Uterus (tissue), 4 donors: ENCODE measurements at places on chromosomes 4 and X. TPM values are rescaled to one million over a fixed set of nuclear protein-coding genes. Genes with fewer than 3 reads are reported as not detected.

DNA sequence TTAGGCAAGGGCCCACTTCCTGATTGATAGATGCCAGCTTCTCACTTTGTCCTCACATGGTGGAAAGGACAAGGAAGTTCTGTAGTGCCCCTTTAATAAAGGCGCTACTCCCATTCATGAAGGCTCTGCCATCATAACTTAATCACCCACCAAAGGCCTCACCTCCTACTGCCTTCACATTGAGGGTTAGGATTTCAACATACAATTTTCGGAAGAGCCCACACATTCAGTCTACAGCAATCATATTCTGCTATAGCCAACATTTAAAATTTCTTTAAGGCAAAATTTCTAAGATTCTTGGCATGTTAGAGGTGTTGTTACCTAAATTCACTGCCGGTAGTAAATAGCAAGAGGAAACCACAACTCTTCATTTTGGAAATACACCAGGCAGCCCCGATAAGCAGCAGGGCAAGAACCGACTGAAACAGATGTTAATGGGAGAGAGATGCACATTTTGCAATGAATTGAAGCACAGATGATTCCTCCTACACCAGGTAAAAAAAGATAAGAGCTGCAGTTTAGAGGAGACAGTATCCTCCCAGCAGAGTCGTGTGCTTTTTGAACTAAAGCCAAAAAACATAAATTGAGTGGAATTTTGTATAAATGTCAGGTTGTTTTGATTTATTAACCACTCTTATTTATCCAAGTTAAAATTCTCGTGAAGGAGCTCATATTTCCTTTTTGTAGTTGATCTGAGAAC is 594.9 kb downstream of the KCTD8 start:
- no peak overlapping the region for H3K27ac ChIP-seq
- no peaks in the 10 kb centered on the region for H3K36me3 ChIP-seq
- no peak overlapping the region for H3K4me3 ChIP-seq

DNA sequence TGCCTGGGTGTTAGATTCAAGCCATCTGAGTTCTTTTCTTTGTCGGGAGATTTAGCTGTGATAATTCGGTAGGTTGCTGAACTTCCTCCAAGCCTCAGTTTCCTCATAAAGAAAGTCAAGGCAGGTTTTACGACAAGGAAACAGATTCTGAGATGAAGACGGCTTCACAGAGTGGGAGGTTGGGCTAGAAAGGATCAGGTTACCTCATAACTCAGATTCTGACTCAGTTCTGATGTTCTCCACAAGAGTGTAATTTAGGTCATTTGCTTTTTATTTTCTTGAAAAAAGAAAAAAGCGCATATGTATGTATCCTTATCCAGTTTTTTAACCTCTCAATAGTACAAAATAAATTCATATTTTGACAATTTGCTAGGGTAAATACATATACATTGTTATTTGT is 47.2 kb upstream of the ELOVL6 start:
- H3K4me1 ChIP-seq, result no peaks in the 10 kb centered on the region
- no peak for DNase-seq
- H3K27me3 ChIP-seq, result no peaks in the 10 kb centered on the region

DNA sequence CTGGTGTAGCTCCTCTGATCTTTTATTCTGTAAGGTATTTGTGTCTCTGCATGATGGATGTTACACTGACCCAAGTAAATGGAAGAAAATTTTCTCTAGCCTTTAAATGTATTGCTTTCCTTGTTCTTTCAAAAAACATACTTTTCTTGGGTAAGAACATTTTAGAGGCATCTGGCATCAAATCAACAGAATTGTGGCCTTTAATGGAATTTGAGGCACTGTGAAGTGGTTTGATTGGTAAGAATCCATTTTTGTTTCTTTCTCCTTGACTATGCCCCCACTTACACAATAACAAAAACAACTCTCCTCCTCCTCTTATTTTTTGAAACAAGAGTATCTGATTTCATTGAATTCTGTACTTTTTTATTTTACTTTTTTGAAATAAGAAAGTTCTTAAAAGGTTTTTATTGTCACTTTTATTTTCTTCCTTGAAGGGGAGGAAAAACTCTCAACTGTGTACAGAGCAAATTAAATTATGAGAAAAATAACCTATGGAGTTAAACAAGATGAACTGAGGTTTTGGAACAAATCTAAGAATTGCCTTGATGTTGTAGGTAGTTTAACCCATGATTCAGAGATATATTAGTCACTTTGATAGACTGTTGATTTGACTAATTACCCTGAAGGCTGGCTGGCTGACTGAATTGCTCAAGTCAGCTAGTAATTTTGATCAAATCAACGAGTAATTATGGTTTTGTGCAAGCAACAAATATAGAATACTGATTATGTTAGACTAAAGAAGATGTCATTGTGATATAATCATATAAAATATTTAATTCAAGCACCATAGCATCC is 146.4 kb downstream of the FHIP1A start:
- H3K27ac ChIP-seq, result no peak overlapping the region
- DNase-seq, result no peak
- H3K36me3 ChIP-seq, result no peaks in the 10 kb centered on the region
- H3K4me3 ChIP-seq, result no peak overlapping the region
- H3K27me3 ChIP-seq, result no peaks in the 10 kb centered on the region
- H3K4me1 ChIP-seq, result no peaks in the 10 kb centered on the region

- H3K4me1 ChIP-seq, result no peaks in the 10 kb centered on the region
- peak overlapping the region; percentile 65 for H3K27ac ChIP-seq
- no peaks in the 10 kb centered on the region for H3K27me3 ChIP-seq
These were observed 574.8 kb upstream of the DIPK2B start for GRCh38 chrX:45775468-45775867.

- DNase-seq, result no peak
- no peaks in the 10 kb centered on the region for H3K36me3 ChIP-seq
- no peaks in the 10 kb centered on the region for H3K27me3 ChIP-seq
- no peaks in the 10 kb centered on the region for H3K4me1 ChIP-seq
- no peak overlapping the region for H3K27ac ChIP-seq
These were observed 645.9 kb upstream of the INTU start for GRCh38 chr4:126986828-126987227.

DNA sequence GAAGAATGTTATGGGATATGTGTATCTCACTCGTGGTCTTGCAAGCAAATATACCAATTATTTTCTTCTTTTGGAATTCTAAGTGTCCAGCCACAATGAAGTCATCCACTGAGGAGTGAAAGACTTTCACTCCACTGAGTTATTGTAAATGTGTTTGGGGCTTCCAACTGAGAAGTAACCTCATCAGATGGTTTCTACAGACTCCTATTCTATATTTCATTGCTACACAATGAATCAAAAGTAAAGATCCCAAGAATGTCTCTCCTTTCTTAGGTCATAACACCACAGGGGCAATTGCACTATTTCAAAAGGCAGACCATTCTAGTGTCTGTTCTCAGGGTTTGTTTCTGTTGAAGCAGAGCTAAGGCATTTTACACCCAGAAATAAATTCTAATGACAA is 12.3 kb upstream of the VCX2 start:
- no peak overlapping the region for H3K27ac ChIP-seq
- no peak for DNase-seq
- no peaks in the 10 kb centered on the region for H3K4me1 ChIP-seq
- H3K27me3 ChIP-seq, result no peaks in the 10 kb centered on the region

GRCh38 chr4:41644288-41644914 is 104.1 kb downstream of the PHOX2B start:
- no peaks in the 10 kb centered on the region for H3K27me3 ChIP-seq
- H3K4me3 ChIP-seq, result no peak overlapping the region
- H3K36me3 ChIP-seq, result no peaks in the 10 kb centered on the region
- no peaks in the 10 kb centered on the region for H3K4me1 ChIP-seq

PLP1 gene
- total RNA-seq, result 1.3 TPM

DNA sequence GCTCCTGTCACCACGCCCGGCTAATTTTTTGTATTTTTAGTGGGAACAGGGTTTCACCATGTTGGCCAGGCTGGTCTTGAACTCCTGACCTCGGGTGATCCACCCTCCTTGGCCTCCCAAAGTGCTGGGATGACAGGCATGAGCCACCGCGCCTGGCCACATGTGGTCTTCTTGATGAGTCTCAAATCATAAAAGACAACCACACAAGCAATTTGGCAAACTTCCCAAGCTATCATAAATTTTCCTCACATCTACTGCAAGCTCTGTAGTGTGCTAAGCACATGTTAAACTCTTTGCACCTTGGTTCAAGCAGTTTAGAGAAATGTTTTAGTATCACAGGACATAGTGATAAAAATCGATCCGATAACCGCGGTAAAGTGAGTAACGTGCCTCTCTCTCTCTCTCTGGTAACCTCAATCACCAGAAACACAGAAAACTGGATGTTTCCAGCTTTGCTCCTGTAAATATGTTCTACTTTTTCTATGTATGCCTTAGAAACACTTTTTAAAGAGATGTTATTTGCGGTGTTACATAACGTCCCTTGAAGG is 256.8 kb downstream of the DHRSX start:
- H3K4me1 ChIP-seq, result no peaks in the 10 kb centered on the region
- H3K36me3 ChIP-seq, result no peaks in the 10 kb centered on the region
- no peak overlapping the region for H3K27ac ChIP-seq

DNA sequence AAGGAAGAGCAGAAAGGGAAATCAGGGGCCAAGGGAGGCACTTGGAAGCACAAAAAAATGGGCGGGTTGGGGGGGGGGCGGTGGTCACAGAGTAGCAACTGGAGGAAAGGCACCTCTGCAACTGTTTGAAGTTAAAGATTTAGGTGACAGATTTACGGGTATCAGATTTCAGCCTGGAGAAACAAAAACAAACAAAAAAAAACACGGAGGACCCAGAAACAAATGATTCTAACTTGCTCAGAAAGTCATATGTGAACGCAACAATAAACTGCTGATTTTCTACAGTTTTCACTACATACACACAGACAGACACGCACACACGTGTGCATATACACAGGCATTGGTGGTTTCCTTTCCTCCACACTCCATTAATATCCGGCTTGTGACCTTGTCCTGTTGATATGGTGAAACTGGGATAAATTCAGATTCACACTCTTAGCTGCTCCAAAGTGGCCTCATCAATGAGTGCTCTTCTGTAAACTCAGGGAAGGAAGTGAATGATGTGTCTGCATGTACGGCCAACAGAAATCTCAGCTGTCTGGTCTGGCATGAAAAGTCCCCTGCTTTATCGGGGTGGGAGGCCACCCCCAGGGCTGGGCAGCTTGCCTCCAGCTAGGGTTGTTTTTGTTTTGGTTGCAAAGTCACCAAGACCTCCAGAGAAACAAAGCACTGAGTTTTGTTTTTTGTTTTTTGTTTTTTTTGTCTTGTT is 54.3 kb downstream of the CHST7 start:
- no peak overlapping the region for H3K4me3 ChIP-seq
- no peaks in the 10 kb centered on the region for H3K27me3 ChIP-seq
- no peak for DNase-seq
- no peaks in the 10 kb centered on the region for H3K36me3 ChIP-seq
- H3K4me1 ChIP-seq, result no peaks in the 10 kb centered on the region

TRO gene
- 25.6 TPM for total RNA-seq

DNA sequence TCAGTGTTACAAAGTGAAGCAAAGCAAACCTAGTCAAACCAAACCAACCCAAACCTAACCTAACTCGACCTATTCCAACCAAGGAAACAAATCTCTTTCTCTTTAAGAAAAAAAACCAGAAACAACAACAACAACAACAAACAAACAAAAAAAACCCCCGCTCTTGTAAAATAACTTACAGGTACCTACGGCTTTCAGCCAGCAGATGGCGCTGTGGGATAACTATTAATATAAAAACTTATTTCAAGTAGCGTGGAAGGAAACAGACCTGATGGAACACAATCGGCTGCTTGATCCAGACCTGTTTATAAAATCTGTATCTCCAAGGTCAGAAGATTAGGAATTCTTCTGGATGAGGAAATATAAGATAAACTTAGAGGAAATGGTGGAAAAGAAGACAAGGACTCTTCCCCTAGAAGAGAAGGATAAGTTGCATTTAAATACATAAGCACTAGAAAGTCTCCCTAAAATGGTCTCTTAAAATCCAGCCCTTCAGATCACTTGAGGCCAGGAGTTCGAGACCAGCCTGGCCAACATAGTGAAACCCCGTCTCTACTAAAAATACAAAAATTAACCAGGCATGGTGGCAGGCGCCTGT is 34.4 kb upstream of the CDKL5 start:
- no peaks in the 10 kb centered on the region for H3K36me3 ChIP-seq
- H3K4me3 ChIP-seq, result no peak overlapping the region
- H3K27ac ChIP-seq, result no peak overlapping the region
- no peaks in the 10 kb centered on the region for H3K27me3 ChIP-seq

REELD1 gene
- not detected for total RNA-seq

JCHAIN gene
- total RNA-seq, result 12.7 TPM

DNA sequence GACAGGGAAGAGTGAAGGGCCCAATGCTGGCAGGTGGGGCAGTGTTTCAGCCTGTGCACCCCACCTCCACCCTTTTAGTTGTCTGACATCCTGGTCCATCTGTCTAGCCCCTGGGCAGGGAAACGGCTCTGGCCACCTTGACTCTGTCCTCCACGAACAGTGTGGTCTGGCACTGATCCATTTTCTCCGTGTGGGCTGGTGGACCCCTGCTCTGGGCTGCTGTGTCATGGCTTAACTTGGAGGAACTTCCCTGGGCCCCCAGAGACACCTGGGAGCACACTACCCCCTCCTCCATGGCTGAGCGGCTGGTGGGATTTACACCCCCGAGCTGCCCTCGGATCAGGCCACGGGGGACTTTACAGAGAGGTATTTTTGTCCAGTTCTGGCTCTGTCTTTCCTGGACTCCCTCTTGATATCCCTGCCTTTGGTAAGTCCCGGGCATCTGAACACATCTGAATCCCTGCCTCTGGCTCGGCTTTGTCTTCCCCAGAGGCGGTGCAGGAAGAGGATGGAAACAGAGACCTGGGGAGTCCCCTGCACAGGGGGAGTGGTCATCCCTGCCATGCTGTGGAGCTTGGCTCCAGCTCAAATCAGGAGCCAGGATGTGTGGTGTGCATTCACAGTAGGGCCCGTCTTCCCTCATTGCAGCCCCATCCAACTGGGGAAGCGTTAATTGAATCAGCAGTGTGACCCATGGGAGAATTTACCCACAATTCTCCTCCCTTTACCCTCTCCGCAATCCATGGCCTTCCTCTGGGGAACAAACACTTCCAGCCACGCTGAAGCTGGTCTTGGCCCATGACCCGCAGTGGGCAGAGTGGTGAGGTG is 6.3 kb upstream of the NKX1-1 start:
- no peak for DNase-seq
- H3K27ac ChIP-seq, result no peak overlapping the region
- no peaks in the 10 kb centered on the region for H3K4me1 ChIP-seq
- H3K27me3 ChIP-seq, result peaks cover 17% of the 10 kb centered on the region

PSAPL1 gene
- total RNA-seq, result not detected

DNA sequence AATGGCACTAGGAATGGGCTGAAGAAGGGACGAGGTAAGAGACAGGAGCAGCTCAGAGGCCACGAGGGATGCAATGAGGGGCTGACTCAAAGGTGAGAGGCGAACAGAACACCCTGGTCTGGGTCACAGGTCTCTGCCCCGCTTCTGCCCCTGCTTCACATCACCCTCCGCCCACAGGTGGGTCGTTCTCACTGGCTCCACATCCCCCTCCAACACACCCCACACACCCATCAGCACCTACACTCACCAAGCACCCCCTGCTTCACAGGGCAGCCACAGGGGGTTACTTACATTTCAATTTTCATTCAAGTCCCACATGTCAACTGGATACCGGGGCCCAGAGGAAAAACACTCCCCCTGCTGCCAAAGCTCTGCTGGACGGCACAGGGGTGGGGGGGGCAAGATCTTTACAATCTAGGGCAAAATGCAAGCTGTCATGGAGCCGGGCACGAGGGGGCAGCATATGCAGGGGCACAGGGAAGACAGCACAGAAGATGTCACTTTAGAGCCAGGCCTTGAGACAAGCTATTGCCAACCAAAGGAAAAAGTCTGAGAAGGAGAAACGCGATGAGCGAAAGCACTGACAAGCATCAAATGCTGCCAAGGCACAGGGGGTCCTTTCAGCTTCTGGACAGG is 94.0 kb downstream of the AFAP1 start:
- H3K27me3 ChIP-seq, result no peaks in the 10 kb centered on the region
- H3K27ac ChIP-seq, result peak overlapping the region; percentile 5
- H3K4me3 ChIP-seq, result no peak overlapping the region
- peaks cover 10% of the 10 kb centered on the region for H3K4me1 ChIP-seq
- H3K36me3 ChIP-seq, result no peaks in the 10 kb centered on the region
- DNase-seq, result no peak
